Foreskin keratinocyte (primary cell): ENCODE measurements at places on chromosomes 11 and 22.

DNA sequence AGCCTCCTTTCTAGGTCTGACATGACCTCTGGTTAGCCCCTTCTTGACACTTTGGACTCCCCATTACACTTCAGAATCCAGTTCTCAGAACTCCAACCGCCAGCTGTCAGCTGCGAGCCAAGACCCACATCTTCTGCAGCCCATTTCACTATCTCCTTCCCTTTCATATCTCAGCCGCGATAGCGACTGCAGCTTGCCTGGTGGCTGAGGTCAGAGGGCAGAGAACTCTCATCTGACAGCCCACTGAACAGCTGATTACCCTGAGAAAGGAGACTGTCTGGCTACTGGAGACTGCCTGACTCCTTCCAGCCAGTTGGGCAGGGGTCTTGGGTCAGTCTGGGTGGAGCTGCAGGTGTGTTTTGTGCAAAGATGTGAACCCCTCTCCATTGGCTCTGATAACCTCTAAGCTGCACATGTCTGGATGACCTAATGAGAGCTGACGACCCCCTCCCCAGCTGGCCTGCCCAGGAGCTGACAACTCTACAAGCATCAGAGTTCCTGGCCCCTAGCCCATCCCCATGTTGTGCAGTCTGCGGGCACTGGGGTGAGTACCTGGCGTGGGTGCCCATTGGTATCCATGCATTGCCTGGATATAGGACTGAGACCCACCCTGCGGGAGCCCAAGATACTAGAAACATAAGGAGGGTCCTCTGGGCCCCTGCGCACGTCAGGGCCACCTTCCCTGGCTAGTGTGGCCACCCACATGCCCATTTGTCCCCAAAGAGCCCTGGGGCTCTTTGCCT, 1.1 kb downstream of the CHRM1 start:
- DNase-seq = no peak

DNA sequence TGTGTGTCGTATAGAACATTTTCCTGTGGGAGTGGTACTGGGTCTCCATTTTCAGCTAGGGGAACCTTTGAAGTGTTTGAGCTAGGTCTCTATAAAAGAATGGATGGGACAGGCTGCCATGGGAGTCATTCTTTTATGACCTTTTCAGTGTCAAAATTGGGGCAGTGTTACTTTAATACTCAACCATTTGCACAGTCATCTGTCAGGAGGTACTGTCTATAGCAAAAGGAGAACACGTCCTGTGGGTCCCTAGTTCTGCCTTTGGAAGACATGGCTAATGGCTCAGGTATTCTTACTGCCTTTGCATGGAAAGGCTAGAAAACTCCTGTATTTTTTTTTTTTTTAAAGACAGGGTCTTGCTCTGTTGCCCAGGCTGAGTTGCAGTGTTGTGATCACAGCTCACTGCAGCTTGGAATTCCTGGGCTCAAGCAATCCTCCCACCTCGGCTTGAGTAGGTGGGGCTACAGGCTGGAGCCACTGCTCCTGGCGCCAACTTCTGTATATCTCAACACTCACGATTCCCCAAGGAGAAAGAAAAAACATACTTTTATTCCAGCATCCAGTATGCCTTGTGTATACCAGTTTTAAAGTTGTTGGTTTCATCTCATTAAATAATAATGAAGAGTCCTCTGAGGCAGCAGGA, 2.1 kb upstream of the ATF4 start:
- no peak for DNase-seq

DNA sequence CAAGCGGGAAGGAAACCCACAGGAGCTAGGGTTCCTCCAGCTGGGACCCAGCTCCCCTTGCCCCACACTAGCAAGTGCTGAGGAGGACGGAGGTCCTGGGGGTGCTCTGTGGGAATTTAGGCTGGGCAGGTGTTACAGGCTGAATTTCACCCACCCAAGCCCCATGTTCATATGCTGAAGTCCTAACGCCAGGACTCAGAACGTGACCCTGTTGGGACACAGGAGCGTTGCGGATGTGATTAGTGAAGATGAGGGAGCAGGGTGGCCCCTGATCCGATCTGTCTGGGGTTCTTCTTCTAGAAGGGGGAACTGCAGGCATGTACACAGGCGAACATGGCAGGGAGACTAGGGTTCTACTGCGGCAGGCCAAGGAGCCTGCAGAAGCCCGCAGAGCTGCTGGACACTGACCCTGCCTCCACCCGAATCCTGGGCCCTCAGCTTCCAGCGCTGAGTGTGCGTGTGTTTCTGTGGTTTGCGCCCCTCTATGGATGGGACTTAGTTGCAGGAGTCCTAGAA, 103.4 kb upstream of the FGF3 start:
- no peak for DNase-seq

GRCh38 chr11:110971140-110971539, 258.9 kb upstream of the ARHGAP20 start:
- DNase-seq = peak; percentile 67

- no peak for DNase-seq
Observed at GRCh38 chr11:103413266-103413888, 304.2 kb downstream of the DYNC2H1 start.

DNA sequence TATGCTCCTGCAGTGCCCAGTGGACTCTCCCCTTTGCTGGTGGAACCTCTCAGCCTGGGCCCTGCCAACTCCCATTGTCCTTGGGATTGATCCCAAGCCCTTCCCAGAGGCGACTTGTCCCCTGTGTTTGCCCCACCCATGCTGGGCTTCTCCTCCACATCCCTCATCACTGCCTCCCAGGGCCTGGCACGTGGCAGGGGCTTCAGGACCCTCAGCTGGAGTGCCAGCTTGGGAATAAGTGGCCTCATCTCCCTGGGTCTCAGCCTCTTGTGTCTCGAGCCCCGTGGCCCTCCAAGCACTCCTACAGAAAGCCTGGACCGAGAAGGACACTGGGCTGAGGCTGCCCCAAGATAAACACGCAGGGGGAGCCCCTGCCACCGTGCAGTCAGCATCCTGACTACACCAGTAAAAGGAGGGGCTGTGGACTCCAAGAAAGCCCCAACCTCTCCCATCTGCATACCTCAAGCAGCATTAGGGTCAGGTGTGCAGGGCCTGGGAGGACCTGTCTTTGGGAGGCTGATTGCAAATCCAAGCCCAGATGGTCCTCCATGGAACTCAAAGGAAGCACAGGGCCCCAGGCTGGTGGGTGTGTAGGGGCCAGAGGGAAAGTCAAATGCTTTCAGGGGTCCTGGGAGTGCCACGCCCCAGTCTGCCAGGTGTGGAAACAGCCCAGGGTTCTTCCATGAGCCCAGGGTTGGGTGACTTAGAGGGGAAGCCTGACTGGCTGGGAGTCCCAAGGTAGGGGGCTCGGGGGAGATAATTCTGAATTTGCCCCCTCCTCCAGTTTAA, 9.5 kb upstream of the GNAZ start:
- no peak for DNase-seq

- DNase-seq = no peak
Observed at GRCh38 chr11:110289472-110289871, 6.9 kb downstream of the RDX start.

GRCh38 chr11:86524620-86525352, 147.6 kb downstream of the ME3 start:
- DNase-seq = peak; percentile 78

DNA sequence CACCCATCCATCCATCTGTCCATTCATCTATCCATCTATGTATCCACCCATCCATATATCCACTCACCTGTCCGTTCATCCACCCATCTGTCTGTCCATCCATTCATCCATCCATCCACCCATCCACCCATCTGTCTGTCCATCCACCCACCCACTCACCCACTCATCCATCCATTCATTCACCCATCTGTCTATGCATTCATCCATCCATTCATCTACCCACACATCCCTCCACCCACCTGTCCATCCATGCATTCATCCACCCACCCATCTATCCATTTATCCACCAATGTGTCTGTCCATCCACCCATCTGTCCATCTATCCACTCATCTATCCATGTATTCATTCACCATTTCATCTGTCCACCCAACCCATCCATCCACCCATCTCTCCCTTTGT, 33.3 kb downstream of the NADSYN1 start:
- no peak for DNase-seq

GRCh38 chr11:126329644-126330211, 25.8 kb upstream of the ST3GAL4 start:
- no peak for DNase-seq

- DNase-seq = peak; percentile 99
Observed at GRCh38 chr11:10899121-10899830, 41.4 kb upstream of the ZBED5 start.

- no peak for DNase-seq
Observed at GRCh38 chr11:13577881-13578280, 82.1 kb upstream of the PTH start.

DNA sequence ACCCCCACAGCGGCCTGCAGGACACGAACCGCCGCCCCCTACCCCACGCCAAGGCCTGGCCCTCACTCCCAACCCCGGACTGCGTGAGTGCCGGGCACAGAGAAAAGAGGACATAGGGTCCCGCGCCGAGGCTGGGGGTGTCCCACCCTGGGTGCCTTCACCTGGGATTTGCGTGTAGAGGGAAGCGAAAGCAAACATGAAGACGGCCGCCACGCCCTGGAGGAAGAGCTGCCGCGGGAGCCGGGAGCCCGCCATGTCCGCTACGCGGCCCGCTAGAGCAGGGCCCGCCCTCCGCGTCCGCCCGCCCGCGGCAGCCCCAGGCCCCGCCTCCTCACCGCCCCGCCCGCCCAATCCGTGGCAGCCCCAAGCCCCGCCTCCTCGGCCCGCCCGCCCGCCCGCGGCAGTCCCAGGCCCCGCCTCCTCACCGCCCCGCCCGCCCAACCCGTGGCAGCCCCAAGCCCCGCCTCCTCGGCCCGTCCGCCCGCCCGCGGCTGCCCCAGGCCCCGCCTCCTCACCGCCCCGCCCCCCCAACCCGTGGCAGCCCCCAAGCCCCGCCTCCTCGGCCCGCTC, at the start of gene LMF2:
Gene LMF2 (minus strand): TSS at position 282 of the 570 bp plus-strand sequence. CDS start 27 bp downstream, at position 255.
- no peak for DNase-seq

- no peak for DNase-seq
Observed at GRCh38 chr11:6627762-6628241, 8.6 kb upstream of the TPP1 start.

GRCh38 chr11:89052220-89052619, 13.6 kb downstream of the GRM5 start:
- no peak for DNase-seq

GRCh38 chr11:126438691-126439090, 83.2 kb downstream of the ST3GAL4 start:
- DNase-seq = no peak

GRCh38 chr11:64334764-64335735, 5.0 kb upstream of the CCDC88B start:
- peak; percentile 99 for DNase-seq

DNA sequence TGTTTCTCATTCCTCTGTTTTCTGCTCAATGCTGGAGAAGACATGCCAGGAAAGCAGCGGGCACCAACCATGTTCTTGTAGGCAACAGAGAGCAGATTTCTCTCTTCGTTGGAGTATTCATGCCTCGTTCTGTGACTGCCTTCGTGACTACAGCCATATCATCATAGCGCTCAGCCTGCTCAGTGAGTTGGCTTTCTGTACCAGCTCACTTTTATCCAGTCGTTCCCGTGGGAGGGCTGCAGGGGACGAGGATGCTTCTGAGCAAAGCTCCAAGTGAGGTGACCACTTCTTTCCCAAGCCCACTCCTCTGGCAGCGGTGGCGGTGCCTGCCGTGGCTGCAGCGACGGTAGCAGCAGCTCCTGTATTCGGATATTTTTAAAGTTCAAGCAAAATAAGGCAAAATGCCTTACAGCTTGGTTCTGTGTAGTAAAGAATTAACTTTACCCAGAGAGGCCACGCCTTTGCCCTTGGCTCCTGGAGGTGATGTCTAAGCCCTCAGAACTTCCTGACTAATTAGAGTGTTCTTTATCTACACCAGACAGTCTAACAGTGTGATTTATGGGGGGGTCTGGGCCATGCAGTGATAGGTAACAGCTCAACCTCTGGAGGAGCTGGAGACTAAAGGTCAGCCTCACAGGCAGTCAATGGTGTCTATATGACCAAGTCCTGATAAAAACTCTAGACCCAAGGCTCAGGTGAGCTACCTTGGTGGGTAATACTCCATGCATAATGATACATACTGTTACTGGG, 35.3 kb downstream of the LDHAL6A start:
- no peak for DNase-seq

DNA sequence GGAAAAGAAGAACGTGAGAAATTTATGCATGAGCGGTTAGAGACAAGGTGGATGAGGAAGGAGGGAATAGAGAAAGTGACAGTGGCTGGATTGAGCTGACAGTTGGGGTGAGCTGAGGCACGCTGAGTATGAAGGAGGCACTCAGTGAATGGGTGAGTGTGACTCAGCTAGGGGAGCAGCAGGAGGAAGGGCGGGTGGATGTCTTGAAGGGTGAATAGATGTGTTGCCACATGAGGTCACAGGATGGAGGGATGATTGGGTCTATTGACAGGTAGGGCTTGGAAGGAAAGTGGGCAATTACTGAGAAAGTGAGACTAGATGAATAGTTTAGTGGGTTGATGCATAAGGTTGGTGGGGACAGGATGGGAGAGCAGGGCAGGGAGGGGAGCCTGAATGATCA, 8.0 kb downstream of the IFITM10 start:
- no peak for DNase-seq

GRCh38 chr11:59841514-59841913, 3.8 kb downstream of the CBLIF start:
- DNase-seq = no peak

- no peak for DNase-seq
Observed at GRCh38 chr11:29432719-29433325, 584.0 kb downstream of the KCNA4 start.

- DNase-seq = peak; percentile 39
Observed at GRCh38 chr11:63841554-63841953, 2.6 kb downstream of the MARK2 start.

GRCh38 chr11:70637949-70638583, 239.7 kb downstream of the CTTN start:
- no peak for DNase-seq

DNA sequence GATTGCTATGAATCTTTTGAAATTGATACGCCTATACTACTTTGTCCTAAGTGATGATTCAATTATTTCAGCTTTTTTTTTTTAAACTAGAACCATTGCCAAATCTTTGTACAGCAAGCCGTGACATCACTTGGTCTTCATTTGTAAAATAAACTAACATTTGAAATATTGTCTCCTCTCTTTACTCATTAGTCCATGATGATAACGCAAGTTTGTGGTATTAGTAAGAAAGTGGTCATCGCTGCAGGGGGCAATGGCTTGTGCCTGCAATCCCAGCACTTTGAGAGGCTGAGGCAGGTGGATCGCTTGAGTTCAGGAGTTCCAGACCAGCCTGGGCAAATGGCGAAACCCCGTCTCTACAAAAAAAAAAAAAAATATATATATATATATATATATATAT, 12.9 kb upstream of the ARHGAP42 start:
- DNase-seq = no peak

DNA sequence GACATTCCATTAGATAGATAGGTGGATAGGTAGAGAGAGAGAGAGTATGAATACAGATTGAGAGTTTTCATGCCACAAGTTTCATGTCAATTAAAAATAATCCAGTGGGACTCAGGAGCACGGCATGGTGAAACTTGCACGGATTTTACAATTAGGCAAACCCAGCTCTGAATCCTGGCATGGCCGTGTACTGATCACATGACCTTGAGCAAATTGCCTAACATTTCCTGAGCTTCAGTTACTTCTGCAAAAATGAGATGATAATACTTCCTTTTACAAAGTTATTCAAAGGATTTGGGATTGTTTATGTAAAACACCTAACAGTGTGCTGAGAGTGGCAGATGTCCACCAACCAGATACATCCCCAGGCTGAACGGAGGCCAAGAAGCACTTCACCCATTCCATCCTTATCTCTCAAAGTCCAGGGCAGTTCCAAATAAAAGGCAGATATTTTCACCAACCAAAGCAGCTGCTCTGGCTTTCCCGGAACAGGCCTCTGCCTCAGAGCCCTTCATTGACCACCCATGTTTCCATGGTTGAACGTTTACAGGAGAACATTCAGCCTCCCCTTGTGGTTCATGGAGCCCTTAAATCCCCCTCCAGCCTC, 17.9 kb downstream of the APLNR start:
- peak; percentile 15 for DNase-seq

- DNase-seq = no peak
Observed at GRCh38 chr11:82988936-82989627, 82.6 kb downstream of the RAB30 start.
